ENCODE measurements at places on chromosomes 5 and 9.
A peak's percentile ranks its signal among the peaks of the same experiment; 100 is the strongest.

GRCh38 chr5:113115061-113115460 is 138.5 kb downstream of the DCP2 start:
- no peak for DNase-seq

DNA sequence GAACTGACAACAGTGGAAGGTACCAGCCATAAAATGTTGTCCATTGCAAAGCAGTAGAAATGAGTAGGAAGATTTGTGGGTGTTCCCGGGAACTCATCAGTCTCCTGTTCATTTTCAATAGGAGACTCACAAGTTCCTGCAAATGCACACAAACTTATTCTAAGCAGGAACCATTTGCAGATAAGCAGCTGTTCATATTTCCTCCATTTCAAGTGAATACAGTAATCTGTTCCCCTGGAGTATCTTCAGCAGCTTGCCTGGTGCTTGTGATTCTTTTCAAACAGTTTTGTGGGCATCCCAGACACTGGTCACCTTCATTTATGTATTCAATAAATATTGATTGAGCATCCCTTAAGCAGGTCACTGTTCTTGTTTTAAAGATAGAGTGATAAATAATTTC is 1315.5 kb upstream of the C9orf72 start:
- DNase-seq = no peak

- no peak for DNase-seq
Observed at GRCh38 chr5:89191374-89191773, 308.4 kb upstream of the MEF2C start.

GRCh38 chr5:37786862-37787519 is 52.9 kb downstream of the GDNF start:
- DNase-seq = no peak

GRCh38 chr5:4905674-4906520 is 234.2 kb upstream of the ADAMTS16 start:
- DNase-seq = no peak

DNA sequence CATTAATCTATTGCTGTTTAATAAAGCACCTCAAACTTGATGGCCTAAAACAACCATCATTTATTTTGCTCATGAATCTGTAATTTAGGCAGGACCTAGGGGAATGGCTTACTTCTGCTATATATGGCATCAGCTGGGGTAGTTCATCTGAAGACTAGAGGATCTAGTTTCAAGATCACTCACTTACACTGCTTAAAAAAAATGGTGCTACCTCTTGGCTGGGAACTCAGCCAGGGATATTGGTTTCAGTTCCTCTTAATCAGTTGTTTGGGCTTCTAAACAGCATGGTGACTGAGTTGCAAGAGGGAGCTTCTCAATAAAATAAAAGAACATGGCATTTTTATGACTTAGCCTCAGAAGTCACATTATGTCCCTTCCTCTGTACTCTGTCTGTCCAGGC is 142.0 kb downstream of the FAM114A2 start:
- DNase-seq = no peak

GRCh38 chr5:156148301-156148700 is 178.7 kb upstream of the SGCD start:
- DNase-seq = no peak

DNA sequence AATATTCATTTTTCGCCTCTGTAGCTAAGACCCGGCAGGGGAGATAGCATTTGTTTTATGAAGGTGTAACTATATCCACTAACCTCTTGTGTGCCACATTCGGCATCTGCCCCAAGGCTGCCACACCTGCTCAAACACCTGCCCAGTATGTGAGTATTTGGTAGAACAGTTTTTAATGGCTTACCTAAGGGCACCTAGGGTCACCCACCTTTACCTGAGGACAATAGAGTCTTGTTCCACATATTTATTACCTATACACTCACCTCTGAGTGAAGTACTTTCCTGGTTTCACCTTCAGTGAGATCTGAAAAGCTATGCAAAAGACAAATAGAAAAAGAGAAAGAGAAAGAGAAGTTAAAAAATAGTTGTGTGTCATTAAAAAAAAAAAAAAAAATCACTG is 68.0 kb upstream of the PIP5K1B start:
- no peak for DNase-seq

- no peak for DNase-seq
Observed at GRCh38 chr5:108545301-108545700, 163.4 kb upstream of the FBXL17 start.

DNA sequence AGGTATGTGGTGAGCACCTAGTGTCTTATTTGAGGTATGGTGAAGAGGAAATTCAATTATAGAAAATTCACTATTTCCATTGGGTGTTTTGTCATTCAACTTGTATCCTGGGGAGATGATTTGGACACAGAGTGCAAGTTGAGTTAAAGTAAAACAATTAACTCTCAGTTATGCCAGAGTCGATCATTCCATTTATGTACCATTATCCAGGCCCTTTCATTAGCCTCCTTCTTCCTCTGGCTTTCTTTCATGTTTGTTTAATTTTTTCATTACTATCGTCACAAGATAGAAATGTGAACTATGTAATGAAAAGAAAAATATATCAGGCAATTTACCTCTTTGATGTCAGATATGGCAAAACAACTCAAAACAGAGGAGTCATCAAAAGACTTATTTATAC is 1347.2 kb upstream of the NUDT12 start:
- no peak for DNase-seq

- DNase-seq = no peak
Observed at GRCh38 chr5:126486332-126486731, 63.1 kb downstream of the GRAMD2B start.

DNA sequence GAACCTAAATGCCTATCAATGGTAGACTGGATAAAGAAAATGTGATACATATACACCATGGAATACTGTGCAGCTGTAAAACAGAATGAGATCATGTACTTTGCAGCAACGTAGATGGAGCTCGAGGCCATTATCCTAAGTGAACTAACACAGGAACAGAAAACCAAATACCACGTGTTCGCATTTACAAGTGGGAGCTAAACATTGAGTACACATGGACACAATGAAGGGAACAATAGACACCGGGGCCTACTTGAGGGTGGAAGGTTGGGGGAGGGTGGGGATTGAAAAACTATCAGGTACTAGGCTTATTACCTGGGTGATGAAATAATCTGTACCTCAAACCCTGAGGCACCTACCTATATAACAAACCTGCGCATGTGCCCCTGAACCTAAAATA is 22.4 kb upstream of the DEPDC1B start:
- DNase-seq = no peak

DNA sequence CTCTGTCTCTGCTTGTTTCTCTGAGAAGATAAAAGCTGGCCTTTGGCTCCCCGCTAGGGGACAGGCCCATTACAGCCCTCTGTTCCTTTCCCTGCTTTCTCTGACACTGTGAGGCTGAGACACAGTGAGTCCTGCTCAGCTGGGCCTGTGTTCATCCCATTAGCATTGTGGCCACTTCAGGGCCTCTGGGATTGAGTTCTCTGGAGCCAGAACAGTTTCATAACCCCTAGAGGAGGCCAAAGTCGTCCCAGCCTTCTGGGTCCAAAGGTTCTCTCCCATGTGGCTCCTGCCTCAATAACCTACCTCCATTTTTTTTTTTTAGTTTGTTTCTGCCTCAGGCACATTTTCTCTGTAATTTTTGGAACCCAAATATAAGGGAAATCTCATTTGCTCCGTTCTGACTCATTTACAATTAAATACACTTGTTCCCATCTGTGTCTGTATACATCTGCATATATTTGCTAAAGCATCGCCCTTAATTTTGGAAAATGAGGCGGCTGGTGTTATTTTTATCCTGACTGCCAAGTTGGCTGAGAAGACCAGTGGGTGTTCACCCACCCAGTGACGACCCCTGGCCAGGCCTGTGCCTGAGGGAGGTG is 27.3 kb upstream of the CTNNA1 start:
- DNase-seq = no peak

- no peak for DNase-seq
Observed at GRCh38 chr5:32004404-32004803, 169.7 kb downstream of the GOLPH3 start.

DNA sequence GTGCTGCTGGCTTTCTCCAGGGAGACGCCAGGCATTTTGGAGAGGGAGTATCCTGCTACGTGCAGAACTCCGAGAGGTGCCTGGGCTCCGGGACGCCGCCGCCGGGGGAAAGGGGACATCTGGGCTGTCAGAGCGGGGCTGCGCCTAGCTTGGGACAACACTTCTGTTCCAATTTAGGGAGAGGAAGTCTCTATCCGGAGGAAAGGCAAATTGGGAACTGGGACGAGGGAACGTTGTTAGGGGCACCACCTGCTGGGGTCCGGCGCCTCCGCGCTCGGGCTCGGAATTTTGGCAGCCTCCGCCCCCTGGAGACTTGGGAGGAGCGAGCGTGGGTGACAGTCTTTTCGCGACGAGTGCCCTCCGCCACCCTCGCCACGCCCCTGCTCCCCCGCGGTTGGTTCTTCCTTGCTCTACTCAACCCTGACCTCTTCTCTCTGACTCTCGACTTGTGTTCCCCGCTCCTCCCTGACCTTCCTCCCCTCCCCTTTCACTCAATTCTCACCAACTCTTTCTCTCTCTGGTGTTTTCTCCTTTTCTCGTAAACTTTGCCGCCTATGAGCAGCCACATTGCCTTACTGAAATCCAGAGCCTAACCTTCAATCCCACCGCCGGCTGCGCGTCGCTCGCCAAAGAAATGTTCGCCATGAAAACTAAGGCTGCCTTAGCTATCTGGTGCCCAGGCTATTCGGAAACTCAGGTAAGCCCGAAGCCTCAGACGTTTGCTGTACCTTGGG is 1.6 kb downstream of the TSLP start:
- peak; percentile 54 for DNase-seq

- no peak for DNase-seq
Observed at GRCh38 chr5:116872986-116873385, 298.4 kb upstream of the SEMA6A start.

- DNase-seq = no peak
Observed at GRCh38 chr5:149271716-149272563, at the start of gene AFAP1L1. TSS of gene AFAP1L1 (plus strand) at chr5:149271859. CDS start at chr5:149271969, 110 bp downstream.

DNA sequence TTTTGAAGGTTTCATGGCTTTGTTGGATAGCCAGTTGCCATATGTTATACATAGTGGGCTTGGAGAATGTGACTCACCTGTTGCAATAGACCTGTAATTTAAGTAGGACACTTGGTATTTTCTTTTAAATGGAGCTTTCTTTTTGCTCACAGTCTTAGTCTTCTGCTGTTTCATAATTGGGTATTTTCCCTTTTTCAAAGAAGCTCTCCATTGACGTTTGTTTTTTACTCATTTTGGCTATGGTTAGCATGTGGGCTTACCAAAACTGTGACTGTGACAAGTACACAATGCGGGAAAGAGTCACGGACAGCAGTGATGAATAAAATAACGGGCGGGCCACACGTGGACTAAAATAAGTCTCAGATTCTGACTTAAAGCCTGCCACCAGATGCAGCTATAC is 23.2 kb upstream of the RNF20 start:
- DNase-seq = no peak

GRCh38 chr5:36705055-36705454 is 98.6 kb downstream of the SLC1A3 start:
- no peak for DNase-seq

DNA sequence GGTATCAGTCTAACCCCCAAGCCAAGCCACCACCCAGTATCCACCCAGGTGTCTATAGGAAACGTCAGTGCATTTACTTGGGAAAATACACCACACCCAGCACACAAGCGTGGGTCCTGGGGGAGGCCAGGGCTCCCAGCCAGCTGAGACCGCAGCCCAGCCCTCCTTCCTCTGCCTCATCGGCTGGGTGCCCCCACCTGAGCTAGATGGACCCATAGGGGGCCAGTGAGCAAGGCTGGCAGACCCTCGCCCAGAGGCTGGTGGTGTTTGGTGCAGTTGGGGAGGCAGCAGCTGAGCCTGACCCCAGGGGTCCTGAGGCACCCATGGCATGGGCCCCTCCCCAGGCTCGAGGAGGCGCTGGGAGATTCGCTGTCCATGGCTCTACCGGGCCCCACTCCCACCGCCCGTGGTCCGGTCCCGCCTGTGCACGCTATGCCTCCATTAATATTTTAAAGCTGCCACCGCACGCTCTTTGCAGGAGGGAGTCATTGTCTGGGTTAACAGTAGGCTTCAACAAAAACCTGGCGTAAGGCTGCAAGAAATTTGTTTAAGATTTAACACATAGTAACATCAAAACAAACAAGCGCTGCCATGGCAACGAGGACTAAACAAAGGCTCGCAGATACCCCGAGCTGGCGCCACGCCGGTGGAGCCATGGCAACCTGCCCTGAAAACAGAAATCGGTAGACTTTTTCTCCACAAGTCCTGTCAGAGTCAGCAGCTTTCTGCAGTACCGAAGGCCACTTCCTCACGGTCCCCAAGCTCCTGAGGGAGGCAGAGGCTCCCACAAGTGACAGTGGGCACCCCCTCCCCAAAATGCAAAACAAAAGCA is 20.6 kb downstream of the TPPP start:
- DNase-seq = peak; percentile 39

DNA sequence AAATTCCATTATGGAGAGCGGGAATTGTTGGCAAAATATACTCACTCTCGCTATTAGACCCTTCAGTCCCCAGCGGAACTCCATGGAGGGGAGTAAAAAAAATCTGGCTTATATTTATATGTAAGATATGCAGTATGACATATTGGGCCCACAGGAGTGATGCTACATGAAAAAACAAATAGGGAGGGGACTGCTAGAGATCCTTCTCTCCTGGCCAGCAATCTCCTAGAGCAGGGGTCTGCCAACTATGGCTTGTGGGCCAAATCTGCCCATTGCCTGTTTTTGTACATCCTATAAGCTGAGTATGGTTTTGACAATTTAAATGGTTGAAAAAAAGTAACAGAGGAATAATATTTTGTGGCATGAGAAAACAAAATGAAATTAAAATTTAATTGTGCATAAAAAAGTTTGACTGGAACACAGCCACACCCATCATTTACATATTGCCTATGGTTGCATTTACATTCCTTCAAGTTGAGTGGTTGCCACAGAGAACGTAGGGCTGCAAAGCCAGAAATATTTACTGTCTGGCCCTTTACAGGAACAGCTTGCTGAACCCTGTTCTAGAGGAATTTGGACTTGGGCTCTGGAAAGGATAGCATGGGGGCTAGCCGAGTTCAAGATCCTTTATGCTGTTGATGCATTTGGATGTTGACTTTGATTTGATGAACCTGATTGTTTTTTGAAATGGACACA is 197.3 kb upstream of the CLINT1 start:
- no peak for DNase-seq

GRCh38 chr9:131433302-131433854 is 39.5 kb downstream of the PRRC2B start:
- no peak for DNase-seq

DNA sequence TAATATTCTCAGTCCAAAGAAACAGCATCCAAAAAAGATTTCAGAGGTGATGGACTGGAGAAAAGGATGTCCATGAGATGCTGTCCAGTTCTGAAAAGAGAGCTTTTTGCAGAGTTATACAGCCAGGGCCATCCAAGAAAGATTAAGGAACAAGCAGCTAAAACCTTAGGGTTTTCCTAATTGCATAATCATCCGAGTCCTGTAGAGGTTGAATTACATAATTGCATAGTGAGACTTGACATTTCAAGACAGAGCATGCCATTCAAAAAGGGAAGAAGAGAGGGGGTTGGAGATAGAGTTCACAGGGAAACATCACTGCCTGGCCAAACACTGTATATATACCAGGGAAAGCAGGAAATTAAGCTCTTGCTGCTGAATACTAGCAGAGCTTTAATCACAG is 1729.2 kb upstream of the WWC1 start:
- no peak for DNase-seq

GRCh38 chr9:104993291-104993963 is 65.5 kb upstream of the ABCA1 start:
- no peak for DNase-seq

All from activated T-cell treated with anti-CD3 and anti-CD28 coated beads for 48 hours (primary cell).